ENCODE measurements at places on chromosomes 7 and 10.

DNA sequence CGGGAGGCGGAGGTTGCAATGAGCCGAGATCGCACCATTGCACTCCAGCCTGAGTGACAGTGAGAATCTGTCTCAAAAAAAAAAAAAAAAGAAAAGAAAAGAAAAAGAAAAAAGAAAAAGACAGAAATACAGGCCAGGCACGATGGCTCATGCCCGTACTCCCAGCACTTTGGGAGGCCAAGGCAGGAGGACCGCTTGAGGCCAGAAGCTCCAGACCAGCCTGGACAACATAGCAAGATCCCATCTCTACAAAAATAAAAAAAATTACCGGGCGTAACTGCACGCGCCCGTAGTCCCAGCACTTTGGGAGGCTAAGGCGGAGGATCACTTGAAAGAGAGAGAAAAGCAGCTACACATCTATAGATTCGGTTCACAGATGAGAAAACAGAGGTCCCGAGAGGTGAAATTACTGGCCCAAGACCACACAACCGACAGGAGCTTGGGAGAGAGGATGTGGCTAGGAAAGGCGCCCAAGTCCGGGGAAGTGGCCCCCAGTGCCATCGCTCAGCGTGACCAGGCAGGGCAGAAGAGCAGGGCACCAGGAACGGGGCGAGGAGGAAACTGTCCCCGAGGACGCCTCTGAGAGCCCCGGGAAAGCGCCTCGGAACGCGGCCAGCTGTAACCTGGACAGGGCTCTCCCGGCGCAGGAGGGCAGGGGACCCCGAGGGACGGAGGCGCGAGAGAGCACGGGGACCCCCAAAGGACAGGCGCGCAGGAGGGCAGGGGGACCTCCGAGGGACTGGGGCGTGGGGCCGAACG, 612 bp downstream of the SNX8 start:
- DNase-seq, result no peak

GRCh38 chr10:105370692-105371091, 729.6 kb downstream of the SORCS3 start:
- DNase-seq, result no peak

DNA sequence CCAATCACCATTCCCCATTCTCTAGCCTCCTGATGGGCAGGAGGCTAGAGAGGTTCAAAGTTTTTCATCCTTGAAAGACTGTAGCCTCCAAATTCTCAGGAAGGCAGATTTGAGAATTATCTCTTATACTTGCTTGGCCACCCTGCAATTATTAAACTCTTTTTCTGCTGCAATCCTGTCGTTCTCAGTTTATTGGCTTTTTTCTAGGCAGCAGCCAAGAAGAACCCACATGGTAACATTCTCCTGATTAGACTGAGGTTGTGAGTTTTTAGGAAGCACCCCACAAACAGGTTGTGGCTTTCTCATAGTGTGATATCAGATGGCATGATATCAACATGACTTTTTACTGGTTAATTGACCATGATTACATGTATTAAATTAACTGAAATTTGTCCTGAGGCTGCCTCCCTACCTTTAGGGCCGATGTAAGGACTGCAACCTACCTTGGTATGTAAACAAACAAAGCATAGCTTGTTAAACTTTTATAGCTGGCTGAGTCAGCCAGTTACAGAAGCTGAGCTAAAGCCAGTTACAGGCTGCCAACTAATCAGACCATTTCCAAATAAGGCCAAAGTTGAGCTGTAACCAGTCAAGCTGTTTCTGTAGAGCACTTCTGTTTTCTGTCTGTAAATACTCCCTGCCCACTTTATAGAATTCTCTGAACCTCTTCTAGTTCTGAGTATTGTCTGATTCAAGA, 3.2 kb upstream of the ZNF248 start:
- no peak for DNase-seq

DNA sequence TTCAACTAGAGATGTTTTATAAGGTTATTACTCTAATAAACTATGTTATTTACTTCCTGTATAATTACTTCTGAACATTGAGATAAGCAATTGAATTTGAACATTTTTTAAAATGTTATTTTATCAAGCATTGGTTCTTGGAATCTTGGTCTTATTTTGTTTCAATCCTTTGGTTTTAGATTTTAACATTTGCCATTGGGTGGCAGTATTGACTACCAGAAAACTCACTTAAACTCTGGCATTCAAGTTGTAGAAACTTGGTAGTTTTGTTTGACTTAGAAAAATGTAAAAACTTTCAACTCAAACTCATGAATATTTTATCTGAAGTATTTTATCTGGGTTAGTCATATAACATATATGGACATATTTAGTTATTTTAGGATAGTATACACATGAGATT, 48.1 kb downstream of the ATRNL1 start:
- DNase-seq, result no peak

- no peak for DNase-seq
Measured at GRCh38 chr7:18384491-18385143, 110.9 kb upstream of the HDAC9 start.

DNA sequence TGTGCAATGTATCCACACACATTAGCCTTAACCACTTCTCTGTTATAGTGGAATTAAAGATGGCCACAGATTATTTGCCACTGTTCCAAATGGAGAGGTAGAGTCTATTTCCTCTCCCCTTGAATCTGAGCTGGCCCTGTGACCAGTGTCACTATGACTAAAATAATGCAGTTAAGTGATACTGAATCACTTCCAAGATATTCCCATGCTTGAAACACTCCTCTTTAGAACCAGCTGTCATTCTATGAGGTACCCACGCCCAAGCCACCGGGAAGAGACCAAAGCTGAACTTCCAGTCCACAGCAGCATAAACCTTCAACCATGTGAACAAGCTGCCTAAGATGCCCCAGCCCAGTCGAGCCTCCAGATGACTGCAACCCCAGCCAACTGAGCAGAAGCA, 2.1 kb upstream of the DHX32 start:
- no peak for DNase-seq

GRCh38 chr10:86327954-86328725, 38.5 kb downstream of the GRID1 start:
- no peak for DNase-seq

- no peak for DNase-seq
Measured at GRCh38 chr7:297611-298374, 7.8 kb downstream of the FOXL3 start.

DNA sequence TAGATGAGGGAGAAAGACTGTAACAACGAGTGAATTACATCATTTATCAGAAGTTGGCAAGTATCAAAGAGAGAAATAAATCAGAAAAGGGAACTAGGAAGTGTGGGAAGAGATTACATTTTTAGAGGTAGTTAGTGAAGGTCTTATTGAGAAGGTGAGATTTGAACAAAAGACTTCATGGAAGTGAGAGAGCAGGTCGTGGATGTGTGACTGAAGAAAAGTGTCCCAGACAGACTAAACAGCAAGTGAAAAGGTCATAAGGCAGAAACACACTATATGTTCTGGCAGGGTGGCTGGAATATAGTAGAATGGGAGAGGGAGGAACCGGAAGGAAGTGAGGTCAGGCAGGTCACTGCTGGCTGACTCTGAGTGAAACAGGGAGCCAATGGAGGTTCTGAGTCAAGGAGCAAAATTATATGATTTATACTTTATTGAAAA, 35.7 kb upstream of the RHOBTB1 start:
- DNase-seq, result no peak

DNA sequence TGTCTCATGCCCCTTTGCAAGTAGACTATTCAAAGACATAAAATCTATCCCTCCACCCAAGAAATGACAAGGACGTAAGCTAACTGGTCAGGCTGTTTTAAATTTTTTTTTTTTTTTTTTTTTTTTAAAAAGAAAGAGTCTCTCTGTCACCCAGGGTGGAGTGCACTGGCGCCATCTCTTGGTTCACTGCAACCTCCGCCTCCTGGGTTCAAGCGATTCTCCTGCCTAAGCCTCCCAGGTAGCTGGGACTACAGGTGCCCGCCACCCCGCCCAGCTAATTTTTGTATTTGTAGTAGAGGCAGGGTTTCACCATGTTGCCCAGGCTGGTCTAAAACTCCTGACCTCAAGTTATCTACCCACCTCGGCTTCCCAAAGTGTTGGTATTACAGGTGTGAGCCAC, 11.2 kb downstream of the TRA2A start:
- DNase-seq, result no peak

DNA sequence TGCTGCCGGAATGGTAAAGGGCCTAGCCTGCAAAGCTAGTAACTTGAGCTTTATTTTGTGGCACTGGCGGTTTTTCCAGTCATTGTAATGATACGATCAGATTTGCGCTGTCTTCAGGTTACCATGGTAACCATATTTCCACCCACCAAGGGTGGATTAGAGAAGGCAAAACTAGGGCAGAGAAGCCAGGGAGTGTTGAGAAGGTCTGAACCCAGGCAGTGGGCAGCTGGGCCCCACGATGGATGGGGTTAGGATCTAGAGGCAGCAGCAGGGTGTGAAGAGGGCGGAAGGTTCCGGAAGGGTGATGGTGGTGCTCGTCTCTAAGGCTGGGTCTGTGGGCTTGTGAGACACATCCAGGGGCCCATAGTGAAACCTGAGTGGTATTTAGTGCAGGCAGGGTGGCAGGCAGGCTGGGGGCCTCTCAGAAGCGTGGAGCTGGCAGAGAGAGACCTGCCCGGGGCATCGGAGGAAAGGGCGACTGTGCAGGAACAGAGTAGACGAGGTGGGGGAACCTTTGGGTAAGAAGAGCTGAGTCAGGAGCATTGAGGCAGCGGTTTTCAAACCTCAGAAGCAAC, 87.9 kb upstream of the GTF2I start:
- no peak for DNase-seq

DNA sequence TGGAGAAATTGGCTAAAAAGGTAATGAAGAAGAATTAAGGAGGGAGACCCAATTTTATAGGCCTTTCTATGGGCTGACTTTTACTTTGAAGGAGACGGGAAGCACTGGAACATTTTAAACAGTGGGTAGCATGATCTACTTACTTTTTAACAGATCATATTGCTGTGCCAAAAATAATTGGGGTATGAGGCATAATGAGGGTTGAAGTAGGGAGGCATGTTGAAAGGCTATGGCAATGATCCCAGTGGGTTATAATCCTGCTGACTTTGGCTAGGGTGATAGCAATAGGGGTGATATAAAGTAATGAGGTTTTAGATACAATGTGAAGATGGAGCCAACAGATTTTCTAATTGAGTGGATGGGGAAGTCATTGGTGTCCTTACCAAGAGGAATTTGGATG, 73.2 kb downstream of the GPR37 start:
- DNase-seq, result no peak

DNA sequence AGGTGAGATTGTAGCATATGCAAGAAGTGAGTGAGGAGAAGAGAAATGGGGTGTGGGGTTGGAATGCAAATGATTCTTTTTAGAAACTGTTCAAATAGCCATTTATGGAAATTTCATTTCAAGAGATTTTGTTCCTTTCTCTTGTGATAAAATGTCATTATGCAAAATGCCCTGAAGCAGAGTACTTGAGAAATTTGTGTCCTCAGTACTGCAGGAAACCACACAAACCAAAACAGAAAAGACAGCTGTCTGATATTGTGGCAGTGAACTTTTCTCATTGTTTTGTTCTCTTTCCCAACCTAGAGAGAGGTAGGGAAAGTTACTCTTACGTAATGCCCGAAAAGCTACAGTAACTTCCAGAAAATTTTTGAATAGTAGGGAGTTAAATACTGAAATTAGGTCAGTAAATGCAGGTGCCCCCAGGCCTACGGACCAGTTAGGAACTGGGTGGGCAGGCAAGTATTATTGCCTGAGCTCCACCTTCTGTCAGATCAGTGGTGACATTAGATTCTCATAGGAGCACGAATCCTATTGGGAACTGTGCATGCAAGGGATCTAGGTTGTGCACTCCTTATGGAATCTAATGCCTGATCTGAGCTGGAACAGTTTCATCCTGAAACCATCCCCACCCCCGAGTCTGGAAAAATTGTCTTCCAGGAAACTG, 34.0 kb downstream of the DLD start:
- DNase-seq, result no peak

GRCh38 chr10:22491931-22492615, 146.8 kb downstream of the SPAG6 start:
- DNase-seq, result no peak

GRCh38 chr10:106111246-106111645, 1053.3 kb downstream of the SORCS1 start:
- DNase-seq, result no peak

- no peak for DNase-seq
Measured at GRCh38 chr7:81607987-81608386, 161.9 kb downstream of the HGF start.
